ENCODE measurements at places on chromosomes 4 and X.
A peak's percentile ranks its signal among the peaks of the same experiment; 100 is the strongest.

DNA sequence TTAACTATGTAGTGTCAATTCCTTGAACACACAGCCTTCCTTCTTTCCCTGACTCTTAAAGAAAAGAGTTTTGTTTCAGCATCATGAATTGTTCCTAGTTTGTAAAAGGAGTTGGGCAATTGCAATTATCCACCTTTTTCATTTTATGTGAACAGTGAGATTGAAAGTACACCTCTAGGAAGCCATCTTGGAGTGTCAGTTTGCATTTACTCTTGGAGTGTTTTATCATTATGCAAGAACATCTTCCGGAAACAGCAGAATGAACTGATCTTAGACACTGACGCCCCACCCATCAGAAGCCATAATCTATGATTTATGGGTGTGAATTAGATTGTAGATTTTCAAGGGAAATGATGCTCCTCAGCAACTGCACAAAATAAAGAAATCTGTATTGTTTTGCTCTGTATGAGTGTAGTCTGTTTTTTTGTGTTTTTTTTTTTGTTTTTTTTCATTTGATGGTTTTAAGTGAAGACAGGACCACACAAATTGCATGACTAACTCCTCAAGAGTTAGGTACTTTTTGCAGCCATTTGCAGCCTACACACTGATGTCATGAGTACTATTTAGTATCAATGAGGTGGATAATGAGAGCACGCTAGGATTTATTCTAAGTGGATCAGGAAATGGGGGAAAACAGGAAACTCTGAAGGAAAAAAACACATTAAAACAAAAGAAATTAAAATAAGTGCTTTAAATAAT, 19.5 kb upstream of the FGF2 start:
- no peak for DNase-seq

DNA sequence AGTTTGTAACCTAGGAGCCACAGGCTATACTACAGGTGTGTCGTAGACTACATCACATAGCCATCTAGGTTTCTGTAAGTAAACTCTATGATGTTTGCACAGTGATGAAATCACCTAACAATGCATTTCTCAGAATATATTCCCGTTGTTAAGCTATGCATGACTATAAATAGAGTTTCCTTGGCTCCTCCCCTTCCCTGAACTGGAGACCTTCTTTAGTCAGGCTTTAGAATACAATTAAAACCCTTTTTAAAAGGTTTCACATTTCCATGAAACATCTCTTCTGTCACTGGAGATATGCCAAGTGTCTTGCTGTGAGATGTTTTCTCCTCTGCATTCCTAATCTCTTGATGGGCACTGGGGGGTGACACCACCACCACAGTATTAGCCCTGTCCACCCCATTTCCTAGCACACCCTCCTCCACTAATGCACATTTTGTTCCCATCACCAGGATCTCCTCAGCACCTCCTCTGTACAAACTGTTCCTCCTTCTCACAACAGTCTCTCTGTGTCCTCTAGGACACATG, 334.6 kb upstream of the CPEB2 start:
- DNase-seq = no peak

- peak; percentile 33 for DNase-seq
Observed at GRCh38 chr4:89254847-89255246, 52.8 kb downstream of the GPRIN3 start.

DNA sequence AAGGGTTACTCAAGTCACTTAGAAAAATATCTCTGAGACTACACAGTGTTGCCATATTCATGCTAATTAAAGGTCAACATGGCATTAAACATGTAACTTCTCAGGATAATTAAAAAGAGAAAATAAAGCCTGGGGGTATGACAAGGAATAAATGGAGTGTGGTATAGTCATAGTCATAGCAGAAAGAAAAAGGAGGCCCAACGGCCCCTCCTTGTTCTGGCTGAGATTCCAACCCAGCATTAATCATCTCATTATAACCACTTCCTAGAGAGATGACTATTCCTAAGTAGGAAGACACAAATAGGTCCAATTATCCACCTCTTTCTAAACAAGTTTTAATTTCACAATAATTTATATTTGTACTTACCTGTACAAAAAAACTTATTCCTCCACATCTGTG, 778.4 kb upstream of the AADAT start:
- no peak for DNase-seq

- DNase-seq = no peak
Observed at GRCh38 chr4:168097161-168097560, 4.8 kb downstream of the ANXA10 start.

DNA sequence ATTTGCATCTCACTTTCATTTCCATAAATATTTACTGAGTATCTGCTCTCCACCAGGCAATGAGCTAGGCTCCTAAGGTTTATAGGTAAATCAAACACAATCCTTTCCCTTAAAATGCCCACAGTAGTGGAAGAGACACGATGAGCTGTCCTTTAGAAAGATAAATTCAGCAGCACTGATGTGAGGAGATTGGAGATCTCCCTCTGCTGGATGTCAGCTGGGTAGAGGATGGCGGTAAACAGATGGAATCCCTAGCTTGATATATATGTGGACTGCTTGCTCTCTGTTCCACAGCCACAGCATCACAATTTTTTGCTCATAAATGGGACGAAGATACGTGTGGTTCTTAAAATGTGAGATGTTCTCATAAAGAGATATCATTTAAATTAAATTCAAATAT, 216.4 kb upstream of the RASGEF1B start:
- no peak for DNase-seq
